Cortex of kidney (tissue), 1 donor: ENCODE measurements at places on chromosomes 2 and 18.

DNA sequence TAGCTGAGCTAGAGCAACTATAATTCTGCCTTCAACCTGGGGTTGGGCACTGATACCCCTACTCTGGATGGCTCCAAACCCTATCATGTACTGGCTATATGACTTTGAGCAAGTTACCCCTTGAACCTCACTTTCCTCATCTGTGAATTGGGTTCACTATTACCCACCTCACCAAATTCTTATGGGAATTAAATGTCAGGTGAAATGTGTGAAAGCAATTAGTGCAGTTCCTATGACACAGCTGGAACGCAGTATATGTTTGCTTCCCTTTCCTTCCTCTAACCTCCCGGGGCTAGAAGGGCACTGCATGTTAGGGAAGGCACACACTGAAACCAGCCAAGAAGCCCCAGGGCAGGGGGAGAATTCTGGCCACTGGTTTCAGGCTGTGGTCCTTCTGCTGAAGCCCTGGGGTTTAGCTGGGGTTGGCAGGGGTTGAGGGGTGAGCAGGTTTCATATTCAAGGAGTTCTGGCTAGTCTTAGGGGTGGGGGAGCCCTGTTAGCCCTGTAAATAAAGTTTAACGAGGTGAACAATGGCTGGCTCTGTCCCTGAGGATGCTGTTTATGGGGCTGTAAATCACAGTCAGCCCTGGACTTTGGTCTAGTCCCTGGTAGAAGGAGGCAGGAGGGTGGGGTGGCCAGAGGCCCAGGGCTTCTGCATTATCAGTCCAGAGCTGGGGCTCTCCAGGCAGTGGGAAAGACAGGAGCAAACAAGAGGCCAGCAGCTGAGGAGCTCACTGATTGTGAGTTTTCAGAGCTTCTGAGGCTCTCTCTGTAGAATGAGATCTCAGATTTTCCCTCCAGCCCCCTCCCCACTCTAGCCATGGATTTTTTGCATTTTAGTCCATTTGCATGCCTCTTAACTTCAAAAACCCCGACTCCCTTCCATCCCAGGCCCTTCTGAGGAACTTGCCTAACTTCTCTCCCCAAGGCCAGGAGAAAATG, 8.0 kb downstream of the PKDCC start:
- no peak for DNase-seq

DNA sequence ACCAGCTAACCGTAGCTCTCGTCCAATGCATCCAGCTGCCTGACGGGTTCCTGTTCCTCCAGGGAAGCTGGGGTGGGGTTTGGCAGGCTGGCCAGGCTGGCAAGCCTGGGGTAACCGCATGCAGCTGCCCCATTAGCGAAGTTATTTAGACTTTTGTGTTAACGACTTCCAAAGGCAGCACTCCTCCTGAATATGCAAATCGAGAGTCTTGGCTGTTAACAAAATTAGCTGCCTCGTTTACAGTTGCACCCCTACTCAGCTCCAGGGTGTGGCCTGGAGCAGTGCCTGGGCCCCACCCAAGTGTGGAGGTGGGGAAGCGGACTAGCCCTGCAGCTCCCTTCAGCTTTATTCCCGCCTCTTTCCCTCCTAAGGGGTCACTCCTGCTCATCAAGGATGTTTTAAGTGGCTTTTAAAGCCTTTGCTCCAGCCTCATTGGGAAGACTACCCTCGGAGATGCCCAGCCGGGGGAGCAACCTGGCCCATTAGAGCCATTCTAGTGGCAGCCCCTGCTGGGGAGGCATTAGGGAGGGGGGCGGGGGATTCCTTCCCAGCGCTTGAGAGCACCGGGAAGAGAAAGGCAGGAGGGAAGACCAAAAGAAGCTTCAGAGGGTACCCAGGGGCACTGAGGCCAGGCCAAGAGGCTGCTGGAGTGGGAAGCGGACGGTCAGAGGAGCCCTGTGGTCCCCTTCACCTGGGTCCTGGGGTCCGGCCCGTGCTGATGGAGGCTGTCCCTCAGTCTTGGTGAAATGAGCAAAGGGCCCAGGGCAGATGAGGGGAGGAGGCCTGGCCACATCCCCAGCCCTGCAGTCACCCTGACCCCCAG, 204.1 kb downstream of the CELF4 start:
- no peak for DNase-seq

DNA sequence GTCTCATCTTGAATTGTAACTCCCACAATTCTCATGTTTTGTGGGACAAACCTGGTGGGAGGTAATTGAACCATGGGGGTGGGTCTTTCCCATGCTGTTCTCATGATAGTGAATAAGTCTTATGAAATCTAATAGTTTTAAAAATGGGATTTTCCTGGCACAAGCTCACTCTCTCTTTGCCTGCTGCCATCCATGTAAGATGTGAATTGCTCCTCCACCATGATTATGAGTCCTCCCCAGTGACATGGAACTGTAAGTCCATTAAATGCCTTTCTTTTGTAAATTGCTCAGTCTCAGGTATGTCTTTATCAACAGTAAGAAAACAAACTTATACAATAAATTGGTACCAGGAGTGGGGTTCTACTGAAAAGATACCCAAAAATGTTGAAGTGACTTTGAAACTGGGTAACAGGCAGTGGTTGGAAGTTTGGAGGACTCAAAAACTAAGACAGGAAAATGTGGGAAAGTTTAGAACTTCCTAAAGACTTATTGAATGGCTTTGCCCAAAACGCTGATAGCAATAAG, 601.4 kb downstream of the ZEB2 start:
- no peak for DNase-seq

GRCh38 chr2:96839293-96839874, 4.4 kb downstream of the ANKRD23 start:
- DNase-seq = no peak

DNA sequence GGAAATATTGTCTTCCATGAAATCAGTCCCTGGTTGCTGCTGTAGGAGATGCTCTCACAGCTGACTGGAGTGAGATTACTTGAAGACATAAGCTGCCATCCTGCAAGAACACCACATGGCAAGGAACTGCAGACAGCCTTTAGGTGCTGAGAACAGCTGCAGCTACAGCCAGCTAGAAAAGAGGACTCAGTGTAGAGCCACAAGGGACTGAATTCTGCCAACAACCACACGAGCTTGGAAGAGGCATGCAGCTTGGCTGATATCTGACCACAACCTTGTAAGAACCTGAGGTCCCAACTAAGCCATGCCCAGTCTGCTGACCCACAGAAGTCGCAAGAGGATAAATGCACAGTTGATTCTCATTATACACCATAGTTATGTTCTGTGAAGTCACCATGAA, 181.8 kb upstream of the ARL4C start:
- DNase-seq = no peak

DNA sequence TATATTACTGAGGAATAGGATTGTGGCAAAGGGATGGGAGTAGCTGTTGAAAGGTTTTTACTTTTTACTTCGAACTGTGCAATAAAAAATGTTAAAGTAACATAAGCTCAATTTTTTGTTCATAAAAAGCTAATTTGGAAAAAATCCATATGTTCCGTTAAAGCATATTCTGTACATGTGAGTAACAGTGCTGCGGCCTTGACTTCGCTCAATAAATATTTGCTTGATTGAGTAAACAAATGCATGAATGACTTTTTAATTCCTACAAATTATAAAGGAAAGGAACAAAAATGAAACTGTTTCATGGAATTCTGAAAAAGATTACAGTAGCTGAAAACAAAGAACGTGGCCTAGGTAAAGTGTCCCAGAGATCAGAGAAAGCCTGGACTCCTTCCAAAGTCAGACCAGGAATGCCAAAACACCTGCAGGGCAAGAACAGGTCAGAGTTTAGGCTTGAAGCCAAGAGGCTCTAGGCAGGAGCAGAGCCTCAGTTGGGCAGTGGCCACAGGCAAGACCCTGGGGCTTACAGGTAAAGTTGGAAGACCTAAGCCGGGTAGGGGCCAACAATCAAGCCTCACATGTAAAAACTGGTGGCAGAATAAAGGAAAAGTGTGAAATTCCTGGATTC, 44.3 kb upstream of the FIGN start:
- DNase-seq = no peak

- no peak for DNase-seq
Measured at GRCh38 chr18:10518595-10519255, 7.1 kb upstream of the NAPG start.

DNA sequence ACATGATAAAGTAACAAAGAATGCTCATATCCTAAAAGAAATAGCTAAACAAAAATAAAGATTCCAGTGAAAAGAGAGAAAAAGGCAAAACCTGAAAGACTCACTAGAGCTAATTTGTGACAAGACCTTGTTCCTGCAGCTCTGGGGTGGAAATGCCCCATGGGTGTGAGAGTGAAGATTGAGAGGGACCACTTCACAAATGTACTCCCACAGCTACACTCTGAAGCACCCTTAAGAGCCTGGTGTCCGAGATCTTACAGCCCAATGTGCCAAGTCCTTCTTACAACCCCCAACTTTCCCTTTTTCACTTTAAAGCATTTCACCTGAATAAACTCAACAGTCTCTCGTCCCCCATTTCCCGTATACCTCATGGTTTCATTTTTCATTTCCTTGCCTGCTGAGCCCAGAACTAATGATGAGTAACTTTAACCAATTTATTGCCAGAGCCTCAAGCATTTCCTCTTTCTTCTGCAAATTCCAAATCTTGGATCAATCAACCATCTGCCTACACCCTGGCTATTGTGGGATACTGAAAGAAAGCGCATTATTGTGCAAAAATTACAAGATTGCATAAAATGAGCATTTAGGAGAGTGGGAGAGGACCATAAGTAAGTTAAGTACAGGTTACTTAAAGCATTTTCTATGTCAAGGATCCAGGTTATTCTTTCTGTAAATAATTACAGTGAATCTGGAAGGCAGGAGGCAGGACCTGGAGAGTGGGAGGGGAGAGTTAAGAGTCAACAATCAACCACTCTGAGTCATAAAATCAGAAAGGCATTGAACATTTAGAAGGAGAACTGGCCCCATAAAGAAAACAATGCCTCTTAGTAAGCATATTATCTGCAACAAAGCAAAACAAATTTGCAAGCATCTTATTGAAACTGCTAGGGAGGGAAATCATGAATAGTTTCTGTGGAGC, 804.4 kb upstream of the CELF4 start:
- DNase-seq = no peak

- no peak for DNase-seq
Measured at GRCh38 chr18:69736730-69737129, 210.9 kb downstream of the CD226 start.

DNA sequence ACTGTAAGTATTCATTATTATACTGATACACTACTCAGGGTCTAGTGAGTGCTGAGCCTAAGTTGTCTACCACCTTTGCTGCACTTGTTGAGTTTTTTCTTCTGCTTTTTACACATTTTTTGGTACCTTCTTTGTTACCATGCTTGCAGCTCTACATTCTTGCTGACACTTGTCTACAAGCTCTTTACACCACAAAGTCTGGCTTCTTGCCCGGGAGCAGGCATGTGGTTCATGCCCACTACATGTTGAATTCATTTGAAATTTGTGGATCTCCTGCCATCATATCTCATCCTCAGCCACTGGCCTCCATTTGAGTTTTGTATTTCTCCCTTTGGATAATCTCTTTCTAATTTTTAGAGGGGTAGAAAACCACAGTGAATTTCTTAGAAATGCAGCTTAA, 29.9 kb downstream of the IL18R1 start:
- DNase-seq = no peak

DNA sequence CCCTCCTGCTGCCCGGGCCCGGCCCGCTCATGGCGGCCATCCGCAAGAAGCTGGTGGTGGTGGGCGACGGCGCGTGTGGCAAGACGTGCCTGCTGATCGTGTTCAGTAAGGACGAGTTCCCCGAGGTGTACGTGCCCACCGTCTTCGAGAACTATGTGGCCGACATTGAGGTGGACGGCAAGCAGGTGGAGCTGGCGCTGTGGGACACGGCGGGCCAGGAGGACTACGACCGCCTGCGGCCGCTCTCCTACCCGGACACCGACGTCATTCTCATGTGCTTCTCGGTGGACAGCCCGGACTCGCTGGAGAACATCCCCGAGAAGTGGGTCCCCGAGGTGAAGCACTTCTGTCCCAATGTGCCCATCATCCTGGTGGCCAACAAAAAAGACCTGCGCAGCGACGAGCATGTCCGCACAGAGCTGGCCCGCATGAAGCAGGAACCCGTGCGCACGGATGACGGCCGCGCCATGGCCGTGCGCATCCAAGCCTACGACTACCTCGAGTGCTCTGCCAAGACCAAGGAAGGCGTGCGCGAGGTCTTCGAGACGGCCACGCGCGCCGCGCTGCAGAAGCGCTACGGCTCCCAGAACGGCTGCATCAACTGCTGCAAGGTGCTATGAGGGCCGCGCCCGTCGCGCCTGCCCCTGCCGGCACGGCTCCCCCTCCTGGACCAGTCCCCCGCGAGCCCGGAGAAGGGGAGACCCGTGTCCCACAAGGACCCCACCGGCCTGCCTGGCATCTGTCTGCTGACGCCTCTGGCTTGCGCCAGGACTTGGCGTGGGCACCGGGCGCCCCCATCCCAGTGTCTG, 767 bp downstream of the RHOB start:
- DNase-seq = no peak

- no peak for DNase-seq
Measured at GRCh38 chr2:155218945-155219344, 520.5 kb downstream of the KCNJ3 start.

DNA sequence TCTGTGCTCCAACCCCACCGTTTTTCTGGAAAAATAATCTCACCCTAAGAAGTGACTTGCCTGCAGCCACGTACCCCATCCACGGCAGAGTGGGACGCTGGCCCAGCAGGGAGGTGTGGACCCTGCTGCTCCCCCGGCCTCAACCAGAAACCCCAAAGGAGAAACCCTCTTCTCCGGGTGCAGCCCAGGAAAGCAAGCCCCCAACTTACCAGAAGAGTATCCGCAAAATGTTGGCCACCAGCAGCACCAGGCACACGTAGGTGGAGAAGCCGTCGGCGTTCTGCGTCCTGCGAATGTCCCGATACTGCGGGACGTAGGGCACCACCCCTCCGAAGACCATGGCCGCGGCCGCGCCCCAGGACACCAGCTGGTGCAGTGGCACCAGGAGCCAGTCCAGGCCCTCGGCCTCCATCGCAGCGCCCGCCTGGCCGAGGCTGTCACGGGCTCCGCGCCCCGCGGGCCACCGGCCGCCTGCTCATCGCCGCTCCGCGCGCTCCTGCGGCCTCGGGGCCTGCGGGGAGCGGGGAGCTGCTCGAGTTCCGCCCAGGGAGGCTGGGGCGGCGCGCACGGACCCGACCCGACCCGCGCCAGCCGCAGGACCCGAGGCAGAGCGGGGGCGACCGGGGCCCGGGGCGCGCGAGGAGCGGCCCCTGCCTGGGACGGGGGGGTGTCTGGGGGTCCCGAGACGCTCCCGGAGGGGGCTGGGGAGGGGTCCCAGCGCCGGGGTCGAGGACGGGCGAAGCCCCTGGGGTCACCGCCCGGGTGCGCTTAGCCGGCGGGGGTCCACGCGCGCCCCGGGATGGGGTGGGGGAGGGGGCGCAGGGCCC, 725 bp downstream of the SLC66A2 start:
- no peak for DNase-seq

GRCh38 chr18:7021994-7022840, 95.4 kb downstream of the LAMA1 start:
- no peak for DNase-seq

- DNase-seq = no peak
Measured at GRCh38 chr18:48569139-48569914, 30.5 kb downstream of the CTIF start.

- no peak for DNase-seq
Measured at GRCh38 chr2:160256507-160256906, 56.4 kb upstream of the ITGB6 start.

GRCh38 chr2:121605820-121606733, 43.2 kb downstream of the CLASP1 start:
- DNase-seq = no peak

GRCh38 chr2:100235098-100235497, 87.2 kb downstream of the LONRF2 start:
- DNase-seq = no peak

- DNase-seq = no peak
Measured at GRCh38 chr18:43276491-43276890, 799 bp downstream of the SYT4 start.
